ENCODE measurements at places on chromosomes 1 and 21.

DNA sequence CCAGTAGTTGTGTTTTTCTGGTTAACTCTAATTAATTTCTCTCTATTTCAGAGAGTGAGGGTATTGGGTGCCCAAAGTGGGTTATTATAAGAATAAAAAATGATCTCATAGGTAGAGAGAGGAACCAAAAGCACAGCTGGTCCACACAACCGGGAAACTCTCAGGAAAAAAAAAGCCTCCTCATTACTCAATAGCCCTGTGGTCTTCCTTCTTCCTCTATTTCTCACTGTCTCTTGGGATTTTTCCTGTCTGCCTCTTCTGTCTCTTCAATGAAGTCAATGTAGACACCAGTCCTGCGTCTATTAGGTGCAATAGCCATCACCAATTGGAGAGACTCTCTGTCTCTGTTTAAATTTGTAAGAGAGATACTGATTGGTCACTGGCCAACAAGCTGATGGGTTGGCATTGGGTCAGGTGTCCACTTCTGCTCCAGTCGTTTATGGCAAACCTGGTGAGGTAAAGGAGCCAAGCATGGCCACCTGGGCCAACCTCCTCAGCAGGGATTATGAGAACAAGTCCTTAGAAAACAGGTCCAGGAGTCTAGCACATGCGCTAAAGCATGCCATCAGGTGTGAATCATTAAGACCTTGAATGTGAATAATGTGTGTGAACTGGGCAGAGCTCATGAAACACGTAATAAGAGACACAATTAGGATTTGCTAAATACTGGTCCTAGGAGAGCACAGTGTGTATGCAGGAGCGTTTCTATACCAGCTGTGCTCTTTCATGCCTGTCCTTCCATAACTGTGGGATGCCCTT lies 443.0 kb upstream of the RUNX1 start:
- no peak for DNase-seq

DNA sequence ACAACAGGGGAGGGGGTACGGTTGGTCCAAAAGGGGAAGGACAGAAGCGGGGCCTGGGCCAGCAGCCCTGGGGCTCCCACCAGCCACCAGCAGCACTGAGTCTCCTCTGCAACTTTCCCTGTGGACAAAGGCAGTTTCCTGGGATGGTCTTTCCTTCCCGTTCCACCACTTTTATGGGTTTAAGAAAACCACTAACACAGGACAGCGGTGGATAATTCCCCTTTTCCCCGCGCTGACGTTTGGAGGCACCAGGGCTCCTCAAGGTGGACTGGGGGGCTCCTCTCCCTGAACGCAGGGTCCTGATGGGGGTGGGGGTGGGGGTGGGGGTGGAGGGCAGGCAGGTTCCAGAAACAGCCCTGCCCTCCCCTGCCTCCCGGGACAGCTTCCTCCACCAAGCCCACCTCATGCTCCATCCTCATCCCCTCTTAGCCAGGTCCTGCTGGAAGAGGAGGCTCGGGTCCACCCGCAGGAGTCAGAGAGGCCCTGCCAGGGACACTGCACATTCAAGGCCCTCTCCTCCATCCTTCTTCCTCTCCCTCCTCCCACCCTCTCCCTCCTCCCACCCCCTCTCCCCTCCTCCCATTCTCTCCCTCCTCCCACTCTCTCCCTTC lies 4.8 kb upstream of the COL6A1 start:
- no peak for DNase-seq

DNA sequence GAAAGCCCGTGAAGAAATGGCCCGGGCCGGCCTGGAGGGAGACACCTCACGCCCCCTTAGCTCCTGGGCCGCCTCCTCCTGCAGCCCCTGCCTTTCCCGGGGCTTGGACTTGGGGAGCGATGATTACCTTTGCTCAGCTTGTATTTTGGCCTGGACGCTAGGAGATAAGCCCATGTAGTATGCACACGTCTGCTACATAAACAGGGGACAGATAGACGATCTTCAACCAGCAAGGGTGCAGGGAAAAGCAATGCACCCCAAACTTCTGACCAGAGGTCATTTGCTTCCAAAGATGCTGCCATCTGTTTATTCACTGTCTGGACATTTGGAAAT lies 936 bp downstream of the TP73 start:
- no peak for DNase-seq

- no peak for DNase-seq
Measured at GRCh38 chr1:216248628-216249027, 174.6 kb downstream of the USH2A start.

DNA sequence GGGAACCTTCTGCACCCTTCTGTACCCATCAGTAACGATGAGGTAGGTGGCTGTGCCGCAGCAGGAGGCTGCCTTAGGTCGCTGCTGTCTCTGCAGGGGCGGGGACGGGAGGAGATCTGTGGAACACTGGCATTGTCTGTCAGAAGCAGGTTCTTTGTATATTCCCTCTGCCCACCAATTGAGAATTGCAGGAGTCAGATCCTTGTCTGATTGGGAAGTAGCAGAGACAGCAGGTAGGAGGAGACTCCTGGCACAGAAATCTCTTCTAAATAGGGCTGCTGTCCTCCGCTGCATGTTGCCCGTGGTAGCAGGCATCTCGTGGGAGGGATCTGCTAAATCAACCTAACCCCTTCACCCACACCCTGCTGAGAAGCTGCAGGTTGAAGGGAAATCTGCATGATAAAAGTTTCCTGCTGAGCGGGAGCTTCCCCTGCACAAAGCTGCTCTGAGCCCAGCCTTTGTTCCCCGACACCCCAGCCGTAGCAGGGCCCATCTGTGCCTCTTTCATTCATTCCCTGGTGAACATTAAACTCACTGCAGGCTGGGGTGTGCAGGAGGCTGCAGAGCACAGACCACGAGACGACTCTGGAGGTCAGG lies 15.9 kb downstream of the SARS1 start:
- no peak for DNase-seq

DNA sequence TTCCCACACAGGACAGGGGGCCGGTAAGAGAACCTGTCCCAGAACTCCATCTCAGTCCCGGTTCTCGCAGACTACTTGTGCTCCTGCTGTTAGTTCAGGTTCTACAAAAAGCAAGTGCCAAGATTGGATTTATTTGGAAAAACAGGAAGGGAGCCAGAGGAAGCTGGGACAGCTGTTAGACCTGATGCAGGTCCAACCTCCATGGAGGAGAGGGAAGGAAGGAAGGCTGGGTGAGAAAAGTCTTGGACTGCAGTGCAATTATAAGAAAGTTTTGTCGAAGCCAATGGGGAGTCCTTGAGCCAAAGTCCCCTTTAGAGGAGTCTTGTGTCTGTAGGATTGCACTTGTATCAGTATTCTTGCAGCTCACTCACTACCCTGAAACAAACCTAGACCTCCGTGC lies 191.2 kb downstream of the GREM2 start:
- DNase-seq: no peak

DNA sequence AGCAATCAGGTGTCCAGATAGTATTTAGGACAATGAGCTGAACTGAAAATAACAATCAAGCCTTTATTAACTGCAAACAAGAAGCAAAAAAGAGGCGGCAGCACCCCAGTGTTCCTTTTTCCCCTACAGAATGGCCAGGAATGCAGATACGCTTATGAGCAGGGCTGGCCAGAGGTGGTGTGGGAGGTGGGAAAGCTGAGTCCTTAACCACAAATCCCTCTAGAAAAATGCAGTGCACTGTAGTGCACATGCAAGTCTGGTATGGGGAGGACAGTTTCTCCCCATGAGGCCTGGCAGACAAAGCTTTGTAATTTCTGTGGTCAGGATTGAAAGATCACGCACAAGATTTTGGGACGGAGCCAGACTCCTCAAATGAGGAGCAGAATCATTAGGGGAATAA lies 10.7 kb upstream of the IFNAR1 start:
- DNase-seq: no peak

DNA sequence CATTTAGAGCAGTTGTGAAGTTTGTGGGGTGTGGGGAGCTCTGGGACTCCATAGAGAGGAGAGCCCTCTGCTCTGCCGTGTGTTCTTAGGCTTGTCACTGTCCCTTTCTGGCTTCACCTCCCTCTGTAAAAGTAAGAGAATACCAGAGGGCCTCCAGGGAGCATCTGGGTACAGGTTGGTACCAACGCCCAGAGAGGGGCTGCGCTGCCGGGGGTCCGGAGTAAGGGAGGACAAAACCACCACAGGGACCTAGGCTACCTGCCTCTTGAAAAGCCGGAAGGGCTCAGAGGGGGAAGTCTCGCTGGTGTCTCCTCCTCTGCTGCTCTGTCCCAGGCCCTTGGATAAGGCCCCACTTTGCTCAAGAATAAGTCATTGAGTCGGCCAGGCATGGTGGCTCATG lies 3.1 kb upstream of the TINAGL1 start:
- DNase-seq: no peak

DNA sequence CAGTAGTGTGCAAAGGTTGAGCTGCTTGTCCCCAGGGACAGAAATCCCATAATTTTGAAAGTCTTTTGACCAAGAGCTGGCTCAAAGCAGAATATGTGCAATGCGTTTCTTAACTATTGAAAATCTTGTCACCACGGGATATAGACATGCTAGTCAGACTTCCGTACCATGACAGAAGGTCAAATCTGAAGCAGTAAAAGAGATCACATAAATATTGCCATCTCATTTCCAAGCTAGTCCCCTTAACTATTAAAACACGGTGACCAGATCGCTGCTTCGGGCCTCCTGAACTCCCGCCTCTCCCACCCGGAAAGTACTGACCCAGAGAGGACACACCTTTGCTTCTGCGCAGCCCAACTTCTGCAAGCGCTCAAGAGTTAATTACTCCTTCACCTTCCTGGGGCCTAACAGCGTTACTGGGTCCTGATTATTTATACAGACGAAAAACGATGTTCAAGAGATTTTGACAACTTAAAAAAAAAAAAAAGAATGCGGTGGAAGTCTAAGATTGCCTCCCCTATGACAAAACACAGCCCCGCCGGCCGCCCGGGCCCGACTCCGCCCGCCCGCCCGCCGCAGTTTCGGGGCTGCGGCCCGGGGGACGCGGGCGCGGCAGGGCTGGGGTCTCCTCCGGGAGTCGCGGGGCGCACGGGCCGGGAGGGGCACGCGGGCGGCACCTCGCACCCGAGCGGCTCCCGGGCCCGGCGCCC lies 692 bp downstream of the SORT1 start:
- no peak for DNase-seq

- no peak for DNase-seq
Measured at GRCh38 chr1:53986458-53986857, 31.5 kb downstream of the LDLRAD1 start.

GRCh38 chr1:40384887-40385286 lies 11.4 kb downstream of the SMAP2 start:
- no peak for DNase-seq

DNA sequence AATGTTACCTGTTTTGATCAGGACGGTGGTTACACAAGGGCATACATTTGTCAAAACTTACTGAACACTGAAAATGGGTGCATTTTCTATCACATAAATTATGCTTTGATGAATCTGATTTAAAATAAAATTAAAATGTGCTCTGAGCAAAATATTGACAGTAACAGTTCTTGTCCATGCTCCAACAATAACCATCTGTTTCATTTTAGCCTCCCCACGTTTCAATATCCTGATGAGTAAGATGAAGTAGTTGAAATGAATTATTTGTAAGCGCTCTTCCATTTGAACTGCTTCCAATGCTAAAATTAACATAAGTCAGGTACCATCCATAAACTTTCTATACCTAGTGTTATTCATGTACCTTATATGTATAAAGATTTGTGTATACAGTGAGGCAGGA lies 365.4 kb downstream of the LTN1 start:
- no peak for DNase-seq

DNA sequence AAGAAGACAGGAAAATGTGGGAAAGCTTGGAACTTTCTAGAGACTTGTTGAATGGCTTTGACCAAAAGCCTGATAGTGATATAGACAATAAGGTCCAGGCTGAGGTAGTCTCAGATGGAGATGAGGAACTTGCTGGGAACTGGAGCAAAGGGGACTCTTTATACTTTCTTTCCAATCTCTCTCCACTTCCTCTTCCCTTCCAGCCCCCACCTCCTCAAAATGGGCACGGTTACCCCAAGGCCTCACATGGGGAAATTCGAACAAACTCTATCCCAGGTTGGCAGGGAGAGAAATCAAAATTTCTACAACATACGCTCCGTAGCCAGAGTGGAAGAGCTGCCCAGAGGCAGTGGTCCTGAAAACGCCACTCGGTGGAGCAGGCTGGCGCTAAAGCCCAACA lies 15.2 kb downstream of the PPT1 start:
- DNase-seq: no peak

DNA sequence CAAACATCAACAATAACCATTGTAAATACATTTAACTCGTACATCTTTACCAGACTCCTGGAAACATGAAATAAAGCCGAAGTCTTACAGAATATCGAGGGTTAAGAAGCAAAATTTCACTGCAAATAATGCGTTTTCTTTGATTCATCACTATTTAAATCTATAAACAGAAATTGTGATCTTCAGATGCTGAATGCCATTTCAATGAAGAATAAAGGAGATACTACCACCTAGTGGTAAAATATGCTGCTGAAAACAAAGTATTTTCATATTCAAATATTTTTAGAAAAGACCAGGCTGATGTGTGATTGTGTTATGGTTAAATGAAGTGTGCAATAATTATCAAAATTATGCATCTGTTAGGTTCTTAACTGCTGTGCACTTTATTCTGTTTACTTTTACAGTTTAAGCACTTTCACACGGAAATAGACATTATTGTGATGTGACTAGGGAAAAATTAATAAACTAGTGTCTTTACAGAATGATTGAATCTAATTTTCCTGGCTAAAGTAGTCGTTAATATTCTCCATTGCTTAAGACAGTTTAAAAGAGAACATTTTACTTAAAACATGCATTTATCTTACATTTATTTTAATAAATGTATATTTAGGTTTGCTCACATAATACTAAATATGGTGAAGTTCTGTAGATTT lies 1093.1 kb downstream of the MRPL39 start:
- no peak for DNase-seq

DNA sequence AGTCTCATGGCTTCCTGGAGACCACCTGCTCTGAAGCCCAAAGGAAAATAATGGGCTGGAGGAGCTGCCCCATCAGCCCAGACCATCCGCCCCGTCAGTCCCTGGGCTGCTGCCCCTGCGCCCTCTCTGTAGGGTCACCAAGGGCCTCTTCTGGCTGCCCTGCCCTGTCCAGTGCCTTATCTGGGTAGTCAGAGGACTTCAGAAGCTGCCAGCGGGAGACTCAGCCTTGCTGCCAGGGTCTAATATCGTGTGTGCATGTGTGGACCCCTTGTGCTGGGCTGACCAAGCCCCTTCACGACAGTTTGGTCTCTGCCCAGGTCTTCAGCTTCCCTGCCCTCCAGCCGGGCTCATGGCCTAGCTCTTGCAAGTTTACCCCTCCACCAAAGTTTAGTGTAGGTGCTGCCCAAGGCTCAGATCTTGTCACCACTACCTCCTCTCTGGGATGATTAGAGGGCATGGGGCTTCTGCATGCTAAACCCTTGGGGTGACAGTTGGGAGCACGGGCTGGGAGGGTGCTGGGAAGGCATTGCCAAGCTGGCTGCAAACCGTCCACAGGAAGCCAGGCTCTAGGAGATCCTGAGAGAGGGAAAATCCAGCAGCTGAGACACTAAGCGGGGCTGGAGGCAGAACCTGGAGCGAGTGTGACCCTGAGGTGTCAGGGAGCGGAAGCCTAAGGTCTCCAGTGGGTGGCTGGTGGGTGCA lies 20.6 kb downstream of the NENF start:
- DNase-seq: no peak

DNA sequence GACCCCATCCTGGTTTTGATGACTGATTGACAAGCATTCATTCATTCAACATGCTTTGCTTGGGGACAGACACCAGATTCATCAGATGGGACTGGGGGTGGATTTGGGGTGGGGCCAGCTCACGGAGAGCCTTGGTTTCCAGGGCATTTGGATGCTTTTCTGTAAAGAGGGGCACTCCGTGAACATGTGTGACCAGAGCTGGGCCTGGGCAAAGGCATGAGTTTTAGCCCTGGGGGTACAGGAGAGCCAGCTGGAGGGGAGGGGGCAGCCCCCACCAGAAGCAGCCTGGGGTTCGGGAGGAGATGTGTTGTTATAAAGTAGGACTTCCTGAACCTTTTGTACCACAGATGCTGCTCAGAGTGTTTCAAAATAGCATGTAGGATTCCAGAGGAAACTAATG lies 99.7 kb downstream of the RIPK4 start:
- DNase-seq: no peak
